ENCODE measurements at places on chromosomes 7 and 10.
A peak's percentile ranks its signal among the peaks of the same experiment; 100 is the strongest.

DNA sequence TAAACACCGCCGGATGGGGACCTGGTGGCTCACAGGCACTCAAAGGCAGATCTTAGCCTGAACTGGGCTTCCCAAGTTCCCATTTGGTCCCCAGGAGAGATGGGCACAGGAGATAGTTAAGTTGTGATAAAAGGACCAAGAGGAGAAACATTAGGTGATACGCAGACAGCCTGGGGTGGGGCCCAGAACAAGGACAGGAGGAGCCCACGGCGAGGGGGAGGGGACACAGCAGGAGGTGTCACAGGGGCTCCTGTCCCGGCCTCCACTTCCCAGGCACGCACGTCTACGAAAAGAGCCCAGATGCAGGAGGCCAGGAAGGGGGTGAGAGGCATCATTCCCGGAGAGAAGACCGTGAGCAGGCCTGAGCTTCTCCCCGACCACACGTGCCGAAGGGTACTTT, 16.3 kb upstream of the DNAAF5 start:
- no peak for DNase-seq

DNA sequence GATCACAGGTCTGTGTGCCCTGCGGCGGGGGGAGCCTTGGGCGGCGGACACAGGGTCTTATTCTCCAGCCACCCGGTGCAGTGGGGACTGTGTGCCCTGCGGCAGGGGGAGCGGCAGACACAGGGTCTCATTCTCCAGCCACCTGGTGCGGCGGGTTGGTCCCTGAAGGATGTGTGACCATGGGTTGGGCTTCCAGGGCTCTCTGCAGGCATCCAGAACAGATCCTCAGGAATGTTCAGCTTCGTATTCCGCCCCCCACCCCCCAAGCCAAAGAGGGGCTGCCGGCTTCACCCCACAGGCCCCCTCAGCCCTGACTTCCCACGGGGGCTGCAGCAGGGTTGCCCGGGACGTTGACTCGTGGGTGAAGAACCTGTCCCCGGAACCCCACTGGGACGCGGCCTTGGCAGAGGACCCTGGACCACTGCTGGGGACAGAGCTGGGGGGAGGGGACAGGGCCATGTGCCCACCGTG, 154.5 kb upstream of the PPP2R2D start:
- no peak for DNase-seq

- DNase-seq, result no peak
Observed at GRCh38 chr7:742791-743190, 15.7 kb upstream of the PRKAR1B start.

GRCh38 chr7:149460493-149461277, at the start of gene ZNF777:
TSS of gene ZNF777 (minus strand) at chr7:149461062. CDS start at chr7:149456022, 5,040 bp downstream.
- peak; percentile 68 for DNase-seq

DNA sequence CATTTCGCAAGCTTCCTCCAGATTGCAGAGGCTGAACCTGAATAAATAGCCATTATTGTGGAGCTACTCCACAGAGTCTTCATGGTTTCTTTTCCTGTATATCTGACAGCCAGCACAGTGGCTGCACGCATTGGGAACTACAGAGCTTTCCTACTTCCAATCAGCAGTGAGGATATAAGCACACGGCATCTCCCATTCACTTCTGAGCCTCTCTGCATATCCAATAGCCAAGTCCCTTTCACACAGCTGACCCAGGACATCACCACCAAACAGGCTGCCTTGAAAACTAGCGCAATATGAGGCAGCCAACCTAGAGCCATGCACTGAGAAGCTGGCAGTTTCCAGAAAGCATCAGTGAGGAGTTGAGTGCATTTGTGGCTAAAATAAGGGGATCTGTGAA, 11.6 kb downstream of the C10orf90 start:
- no peak for DNase-seq

- no peak for DNase-seq
Observed at GRCh38 chr7:80734011-80734410, 95.6 kb downstream of the CD36 start.

- no peak for DNase-seq
Observed at GRCh38 chr7:30062587-30062986, 34.4 kb downstream of the PLEKHA8 start.

- DNase-seq, result no peak
Observed at GRCh38 chr7:2248984-2249694, 7.1 kb downstream of the NUDT1 start.

- DNase-seq, result no peak
Observed at GRCh38 chr10:6781133-6781770, 201.2 kb upstream of the PRKCQ start.

GRCh38 chr10:117934477-117934876, 112.3 kb downstream of the RAB11FIP2 start:
- DNase-seq, result no peak

GRCh38 chr7:112556633-112557032, 75.8 kb downstream of the LSMEM1 start:
- no peak for DNase-seq

- DNase-seq, result no peak
Observed at GRCh38 chr10:124576526-124577420, 115.2 kb downstream of the LHPP start.

DNA sequence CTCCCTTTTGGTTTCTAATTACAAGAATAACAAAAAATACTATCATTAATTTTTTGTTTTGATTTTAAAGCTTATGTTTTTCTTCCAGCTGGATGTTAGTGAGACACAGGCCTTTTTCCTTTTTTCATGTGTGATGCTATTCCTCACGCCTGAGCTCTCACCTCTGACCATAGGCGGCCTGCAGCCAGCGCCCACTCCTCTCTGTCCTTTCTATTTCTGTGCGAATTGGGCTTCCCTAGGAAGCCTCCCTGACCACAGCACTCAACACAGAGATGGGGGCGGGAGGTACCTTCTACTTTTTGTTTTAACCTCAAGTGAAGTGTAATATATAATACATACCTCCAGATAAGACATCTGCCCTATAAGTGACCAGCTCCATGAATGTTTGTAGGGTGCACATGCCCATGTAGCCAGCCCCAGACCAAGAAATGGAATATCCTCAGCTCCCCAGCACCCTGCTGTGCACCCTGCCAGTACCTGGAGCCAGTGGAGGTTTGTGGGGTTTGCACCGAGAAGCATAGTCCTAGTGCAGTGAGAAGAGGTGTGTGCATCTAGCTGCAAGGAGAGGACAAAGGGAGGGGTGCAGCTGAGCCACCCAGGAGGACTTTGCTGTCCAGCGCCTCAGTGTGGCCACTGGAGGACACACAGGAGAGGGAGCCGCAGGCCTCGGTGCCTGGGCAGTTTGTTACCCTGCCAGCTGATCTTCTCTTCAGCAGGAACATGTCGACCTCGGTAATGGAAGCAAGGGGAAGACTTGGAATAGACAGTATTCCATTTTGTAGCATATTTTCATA, 38.5 kb downstream of the BNIP3 start:
- peak; percentile 17 for DNase-seq

DNA sequence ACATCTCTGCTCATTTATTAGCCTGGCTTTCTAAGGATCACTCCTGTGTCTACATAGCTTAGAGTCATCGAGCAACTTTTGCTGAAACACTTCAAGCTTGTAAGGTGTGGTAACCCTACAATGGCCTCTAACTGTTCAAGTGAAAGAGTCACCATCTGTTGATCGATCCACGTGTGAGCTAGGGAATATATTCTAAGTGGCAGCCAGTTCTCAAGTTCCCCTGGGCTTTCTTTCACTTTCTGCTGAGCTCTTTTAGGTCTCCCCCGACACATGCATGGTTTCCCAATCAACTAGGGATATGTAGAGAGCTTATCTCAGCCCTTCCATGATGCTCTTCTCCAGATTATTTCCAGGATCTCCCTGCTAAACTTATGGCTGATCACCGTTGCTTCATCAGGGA, 15.5 kb downstream of the AOAH start:
- no peak for DNase-seq

DNA sequence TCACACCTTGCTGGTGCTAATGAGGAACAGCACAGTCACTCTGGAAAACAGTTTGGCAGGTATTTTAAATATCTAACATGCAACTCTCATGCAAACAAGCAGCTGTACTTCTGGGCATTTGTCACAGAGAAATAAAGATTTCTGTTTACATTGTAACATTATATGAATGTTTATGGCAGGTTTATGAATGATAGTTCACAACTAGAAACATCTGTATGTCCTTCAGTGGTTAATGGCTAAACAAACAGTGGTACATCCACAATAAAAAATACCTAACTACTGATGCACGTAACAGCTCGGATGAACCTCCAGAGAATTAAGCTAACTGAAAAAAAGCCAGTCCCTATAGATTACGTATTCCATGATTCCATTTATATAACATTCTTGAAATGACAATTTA, 109.6 kb downstream of the GPR37 start:
- DNase-seq, result no peak

GRCh38 chr7:2129323-2130095, 103.2 kb downstream of the MAD1L1 start:
- DNase-seq, result no peak

DNA sequence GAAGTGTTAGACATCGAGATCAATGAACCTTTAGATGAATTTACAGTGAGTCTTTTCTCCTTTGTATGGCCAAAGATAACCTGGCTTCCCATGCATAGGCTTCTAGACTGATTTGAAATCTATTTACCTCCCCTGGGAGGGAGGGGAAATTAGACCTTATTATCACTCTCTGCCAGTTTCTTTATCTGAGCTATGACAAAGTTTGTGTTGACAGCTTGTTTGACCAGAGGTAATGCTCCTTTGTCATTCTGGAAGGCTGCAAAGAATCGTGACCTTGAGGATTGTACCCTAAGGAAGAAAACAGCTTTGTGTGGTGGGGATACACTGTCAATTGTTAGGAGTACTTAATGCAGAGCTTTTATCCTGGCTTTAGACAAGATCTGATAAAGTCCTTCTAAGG, 36.4 kb downstream of the RBM33 start:
- no peak for DNase-seq

GRCh38 chr7:64098-64915, 128.1 kb upstream of the FAM20C start:
- no peak for DNase-seq

- no peak for DNase-seq
Observed at GRCh38 chr10:93280699-93281366, 201.3 kb downstream of the MYOF start.

DNA sequence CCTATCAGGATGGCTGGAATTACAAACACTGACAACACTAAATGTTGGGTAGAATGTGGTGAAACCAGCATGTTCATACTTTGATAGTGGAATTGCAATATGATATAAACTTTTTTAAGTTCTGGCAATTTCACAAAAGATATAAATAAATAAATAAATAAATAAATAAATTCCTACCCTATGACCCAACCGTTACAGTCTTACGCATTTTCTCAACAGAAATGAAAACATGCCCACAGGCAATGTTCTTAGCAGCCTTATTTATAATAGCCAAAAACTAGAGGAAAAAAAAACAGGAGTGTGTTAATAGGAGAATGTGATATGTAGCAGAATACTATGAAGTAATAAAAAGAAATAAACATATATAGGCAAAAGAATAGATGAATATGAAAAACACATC, 318.9 kb downstream of the IPMK start:
- no peak for DNase-seq

DNA sequence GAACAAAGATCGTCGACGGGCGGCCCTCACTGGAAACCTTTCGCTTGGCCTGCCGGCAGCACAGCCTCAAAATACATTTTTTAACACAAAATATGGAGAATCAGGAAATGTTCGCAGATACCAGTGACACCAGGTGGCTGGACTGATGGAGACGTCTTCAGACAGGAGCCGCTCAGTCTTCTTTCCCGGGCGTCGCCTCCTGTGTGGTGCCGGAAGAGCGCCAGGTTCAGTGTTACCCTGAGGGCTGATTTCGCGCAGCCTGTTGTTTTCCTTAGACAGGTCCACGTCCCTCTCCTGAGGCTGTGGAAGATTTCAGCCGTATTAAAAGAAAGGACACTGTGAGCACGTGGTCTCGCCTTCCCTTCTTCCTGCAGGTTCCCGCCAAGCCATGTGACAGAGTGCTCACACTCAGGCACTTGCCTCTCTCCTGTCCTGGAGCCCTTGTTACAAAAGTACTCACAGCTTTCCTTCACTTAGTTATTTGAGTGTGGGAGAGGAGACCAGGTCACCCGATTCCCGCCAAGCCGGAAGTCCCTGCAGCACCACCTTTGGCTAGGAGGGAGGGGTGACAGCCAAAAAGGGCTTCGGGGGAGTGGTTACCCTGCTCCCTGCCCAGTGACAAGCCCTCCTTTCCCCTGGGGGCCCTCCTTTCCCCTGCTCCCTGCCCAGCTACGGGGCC, 21.7 kb upstream of the PWWP2B start:
- no peak for DNase-seq

DNA sequence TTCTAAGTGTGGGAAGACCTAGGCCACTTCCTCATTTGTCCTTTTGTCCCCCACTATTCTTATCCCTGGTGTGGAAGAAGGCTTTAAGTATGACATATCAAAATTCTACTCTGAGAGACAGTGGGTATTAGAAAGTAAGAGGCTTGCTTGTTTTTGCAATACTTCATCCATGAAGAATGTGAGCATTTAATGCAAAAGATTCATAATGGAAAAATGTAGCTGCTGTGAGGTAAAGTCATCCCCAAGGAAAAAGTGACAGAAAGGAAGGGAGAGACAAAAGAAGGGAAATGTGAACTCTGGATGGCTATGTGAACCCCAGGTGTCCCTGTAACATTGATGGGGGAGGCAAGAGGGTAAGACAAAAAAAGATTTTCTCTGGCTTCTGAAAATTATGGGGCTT, 607.5 kb downstream of the SORCS1 start:
- no peak for DNase-seq

GRCh38 chr7:157693071-157693520, 356.3 kb downstream of the DNAJB6 start:
- DNase-seq, result no peak

Data from stimulated activated naive CD4-positive, alpha-beta T cell (primary cell).